ENCODE measurements at places on chromosomes 1 and 21.

DNA sequence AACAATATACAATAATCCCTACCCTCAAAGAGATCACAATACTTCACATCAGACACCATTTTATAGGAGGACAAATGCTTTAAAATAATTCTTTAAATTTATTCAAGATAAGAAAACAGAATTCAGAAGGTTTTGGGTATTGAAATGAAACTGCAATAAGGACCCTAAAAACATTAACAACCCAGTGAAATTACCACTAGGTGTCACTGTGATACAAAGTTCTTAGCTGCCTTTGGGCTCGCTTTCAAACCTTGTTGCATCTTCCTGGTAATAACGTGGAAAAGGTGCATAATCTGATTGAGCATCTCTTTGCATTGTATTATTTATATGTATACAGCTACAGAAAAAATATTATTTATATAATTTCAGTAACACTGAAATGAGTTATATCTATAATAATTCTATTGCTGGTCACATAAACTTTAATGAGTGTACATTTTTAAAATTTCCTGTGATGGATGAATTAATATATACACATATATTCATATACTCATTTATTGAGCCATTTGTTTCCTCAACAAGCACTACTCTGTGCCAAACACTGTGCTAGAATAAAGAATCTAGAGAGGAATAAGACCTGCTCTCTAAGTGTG is 185.2 kb downstream of the FAF1 start:
- no peak overlapping the region for H3K4me3 ChIP-seq
- H3K27ac ChIP-seq: no peak overlapping the region
- no peak for DNase-seq
- no peaks in the 10 kb centered on the region for H3K27me3 ChIP-seq

DNA sequence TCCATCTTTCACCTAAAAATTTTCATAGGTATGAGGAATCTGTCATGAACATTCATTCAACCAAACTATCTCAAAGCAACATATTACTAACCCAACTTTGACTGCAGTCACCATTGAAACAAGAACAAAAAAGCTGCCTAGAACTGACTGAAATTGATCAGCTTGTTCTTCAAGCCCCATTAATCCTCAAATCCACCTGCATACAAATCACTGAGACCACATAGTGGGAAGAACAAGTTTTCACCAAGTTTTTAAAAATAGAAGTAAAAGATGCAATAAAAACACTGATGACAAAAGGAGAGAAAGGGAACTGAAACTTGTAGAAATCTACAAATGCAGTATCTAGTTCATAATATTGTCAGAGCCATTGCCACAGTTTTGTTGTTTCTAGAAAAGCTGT is 6.1 kb downstream of the SORT1 start:
- no peak overlapping the region for H3K27ac ChIP-seq
- H3K4me3 ChIP-seq: no peak overlapping the region

GRCh38 chr21:44301141-44301540 is 1.3 kb downstream of the PFKL start:
- peak overlapping the region; percentile 56 for H3K27ac ChIP-seq
- H3K36me3 ChIP-seq: peaks cover 7% of the 10 kb centered on the region
- H3K4me1 ChIP-seq: peaks cover 56% of the 10 kb centered on the region
- peak overlapping the region; percentile 82 for H3K4me3 ChIP-seq
- no peak for DNase-seq
- no peaks in the 10 kb centered on the region for H3K27me3 ChIP-seq

DNA sequence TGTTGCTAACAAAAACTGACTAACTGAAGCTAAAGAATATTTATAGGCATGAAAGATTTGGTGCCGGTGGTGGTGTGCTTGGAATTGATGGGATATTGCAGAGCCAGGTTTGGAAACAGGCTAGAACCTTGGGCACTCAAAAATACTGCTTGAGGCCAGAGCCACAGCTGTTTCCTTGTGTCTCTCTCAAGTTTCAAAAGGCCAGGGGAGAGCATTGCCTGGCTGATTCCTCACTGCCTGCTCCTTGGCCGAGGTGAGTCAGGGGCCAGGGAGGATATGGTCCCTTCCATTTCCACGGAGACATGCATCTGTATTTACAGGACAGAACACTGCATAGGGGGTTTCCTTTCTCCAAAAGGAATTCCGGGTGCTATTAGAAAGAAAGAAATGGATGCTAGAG is 36.1 kb upstream of the IVNS1ABP start:
- H3K36me3 ChIP-seq: no peaks in the 10 kb centered on the region
- DNase-seq: no peak

DNA sequence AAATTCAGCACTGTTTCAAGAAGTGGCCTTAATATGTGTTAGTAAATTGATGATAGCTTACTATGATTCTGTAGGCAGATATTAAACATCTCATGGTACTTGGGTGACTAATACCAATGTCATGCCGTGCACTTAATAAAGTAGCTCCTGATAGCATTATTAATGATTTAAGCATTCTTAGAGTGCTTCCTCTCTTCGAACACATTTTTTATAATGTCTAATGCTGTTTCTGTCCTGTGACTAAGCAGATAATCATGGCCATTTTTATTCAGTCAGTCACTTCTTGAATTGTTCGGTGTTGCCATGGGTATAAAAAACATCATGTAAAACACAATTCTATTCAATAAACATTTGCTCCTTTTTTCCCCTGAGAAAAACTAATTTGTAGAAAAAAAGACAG is 804.6 kb upstream of the ADGRL4 start:
- H3K27me3 ChIP-seq: no peaks in the 10 kb centered on the region
- no peak overlapping the region for H3K4me3 ChIP-seq
- no peaks in the 10 kb centered on the region for H3K4me1 ChIP-seq
- H3K27ac ChIP-seq: no peak overlapping the region
